Vagina (tissue), 2 donors: ENCODE measurements at places on chromosomes 6 and 20.

DNA sequence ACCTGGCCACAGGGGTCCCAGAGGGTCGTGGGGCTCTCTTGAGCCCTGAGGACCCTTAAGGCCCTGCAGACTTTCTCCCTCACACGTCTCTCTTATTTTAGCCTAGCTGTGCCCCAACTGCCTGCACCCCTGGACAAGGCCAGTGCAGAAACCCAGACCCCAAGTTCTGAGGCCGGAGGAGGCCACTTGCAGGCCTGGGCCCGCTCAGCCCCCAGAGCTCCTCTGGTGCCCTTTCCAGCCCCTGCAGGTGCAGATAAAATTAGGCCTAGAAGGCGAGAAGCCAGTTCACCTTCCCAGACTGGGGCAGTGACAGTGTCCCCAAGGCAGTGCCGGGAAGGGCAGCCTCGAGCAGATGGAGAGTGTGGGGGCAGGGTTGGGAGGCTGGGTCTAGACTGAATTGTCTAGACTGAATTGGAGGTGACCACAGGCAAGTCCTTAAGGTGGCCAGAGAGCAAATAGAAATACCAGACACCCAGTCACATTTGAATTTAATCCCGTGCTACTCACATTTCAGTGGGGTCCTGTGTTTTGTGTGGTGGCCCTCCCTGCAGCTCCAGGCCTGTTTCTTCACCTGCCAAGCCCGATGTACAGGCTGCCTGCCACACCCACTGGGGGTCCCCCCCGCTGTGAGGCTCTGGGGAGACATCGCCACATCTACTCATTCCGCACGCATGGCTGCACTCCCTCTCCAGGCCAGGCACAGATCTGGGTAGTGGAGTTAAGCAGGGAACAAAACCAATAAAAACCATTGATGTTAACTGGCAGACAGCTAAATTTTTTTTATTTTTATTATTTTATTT lies 8.6 kb upstream of the IP6K3 start:
- no peak for DNase-seq

- DNase-seq: no peak
Measured at GRCh38 chr6:107244082-107244741, 128.9 kb upstream of the BEND3 start.

GRCh38 chr6:21593412-21593926 lies at the start of gene SOX4:
TSS of gene SOX4 (plus strand) at chr6:21593751. CDS start at chr6:21594535, 784 bp downstream.
- no peak for DNase-seq

DNA sequence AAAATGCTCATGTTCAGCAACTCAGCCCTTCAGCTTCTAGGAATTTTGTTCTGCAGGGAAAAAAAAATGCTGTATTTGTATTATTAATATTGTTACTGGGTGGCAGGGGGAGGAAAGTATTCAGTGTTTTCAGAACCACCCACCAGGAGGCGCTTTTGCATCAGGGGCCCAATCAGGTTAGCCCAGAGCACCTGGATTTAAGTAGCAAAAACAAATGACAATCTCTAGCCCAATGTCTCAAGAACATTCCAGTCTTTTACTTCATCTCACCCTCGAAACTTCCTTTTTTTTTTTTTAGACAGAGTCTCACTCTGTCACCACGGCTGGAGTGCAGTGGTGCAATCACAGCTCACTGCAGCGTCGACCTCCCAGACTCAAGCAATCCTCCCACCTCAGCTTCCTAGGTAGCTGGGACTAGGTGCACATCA lies 635 bp upstream of the C20orf203 start:
- no peak for DNase-seq

DNA sequence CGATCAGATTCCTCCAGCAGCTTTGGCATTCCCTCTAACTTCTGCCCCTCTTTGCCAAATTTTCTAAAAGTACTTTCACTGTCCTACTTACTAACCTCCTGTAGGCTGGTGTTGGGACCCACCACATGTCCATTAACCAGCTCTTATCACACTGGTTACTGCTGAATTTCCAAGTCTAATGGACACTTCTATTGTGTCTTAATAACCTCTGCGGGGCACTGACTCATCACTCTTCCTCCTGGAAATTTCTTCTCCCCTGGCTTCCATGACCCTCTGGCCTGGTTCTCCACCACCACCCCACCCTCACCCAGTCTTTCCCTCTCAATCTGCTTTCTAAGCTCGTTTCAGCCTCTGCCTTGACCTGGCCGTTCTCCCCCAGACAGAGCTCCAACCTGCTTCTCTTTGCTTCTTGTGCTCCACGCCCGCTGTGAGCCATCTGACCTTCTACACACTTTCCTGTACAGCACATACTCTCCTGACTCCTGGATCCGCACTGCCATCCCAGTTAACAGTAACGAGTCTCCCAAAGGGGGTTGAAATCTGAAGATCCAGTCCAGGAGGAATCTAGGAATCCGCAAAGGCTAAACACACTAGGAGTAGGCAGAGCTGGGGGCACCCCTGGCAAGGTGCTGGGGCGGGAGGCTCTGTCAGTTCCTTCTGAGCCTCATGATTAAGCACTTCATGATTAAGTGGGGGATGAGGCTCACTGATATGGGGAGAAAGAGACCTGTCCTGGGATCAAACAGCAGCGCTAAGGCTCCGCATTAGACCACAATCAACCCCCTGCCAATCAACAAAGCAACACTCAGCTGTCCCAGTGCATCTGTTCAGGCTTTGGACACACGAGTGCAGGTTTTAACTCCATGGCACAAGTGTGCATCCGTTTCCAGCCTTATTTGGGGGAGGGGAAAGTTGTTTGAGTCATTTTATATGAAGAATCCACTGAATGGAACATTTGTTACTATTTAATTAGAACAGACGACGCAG lies 146.3 kb downstream of the LY86 start:
- DNase-seq: no peak

DNA sequence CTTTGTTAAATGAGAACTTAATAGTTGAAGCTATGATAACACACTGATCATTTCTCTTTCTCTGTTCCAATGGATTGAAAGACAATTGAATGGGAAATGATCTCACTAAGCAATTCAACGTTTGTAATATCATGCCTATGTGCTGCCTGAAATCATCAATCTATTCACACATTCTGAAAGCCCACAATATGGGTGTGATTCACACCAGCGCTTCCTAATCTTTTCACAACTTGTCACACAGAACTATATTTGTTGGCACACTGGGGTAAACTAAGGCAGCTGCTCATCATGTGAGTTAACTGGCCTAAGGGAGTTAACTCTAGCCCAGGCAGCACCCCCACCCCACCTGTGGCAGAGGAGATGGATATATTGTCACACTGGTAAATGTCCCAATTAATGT lies 37.1 kb upstream of the UTRN start:
- no peak for DNase-seq

DNA sequence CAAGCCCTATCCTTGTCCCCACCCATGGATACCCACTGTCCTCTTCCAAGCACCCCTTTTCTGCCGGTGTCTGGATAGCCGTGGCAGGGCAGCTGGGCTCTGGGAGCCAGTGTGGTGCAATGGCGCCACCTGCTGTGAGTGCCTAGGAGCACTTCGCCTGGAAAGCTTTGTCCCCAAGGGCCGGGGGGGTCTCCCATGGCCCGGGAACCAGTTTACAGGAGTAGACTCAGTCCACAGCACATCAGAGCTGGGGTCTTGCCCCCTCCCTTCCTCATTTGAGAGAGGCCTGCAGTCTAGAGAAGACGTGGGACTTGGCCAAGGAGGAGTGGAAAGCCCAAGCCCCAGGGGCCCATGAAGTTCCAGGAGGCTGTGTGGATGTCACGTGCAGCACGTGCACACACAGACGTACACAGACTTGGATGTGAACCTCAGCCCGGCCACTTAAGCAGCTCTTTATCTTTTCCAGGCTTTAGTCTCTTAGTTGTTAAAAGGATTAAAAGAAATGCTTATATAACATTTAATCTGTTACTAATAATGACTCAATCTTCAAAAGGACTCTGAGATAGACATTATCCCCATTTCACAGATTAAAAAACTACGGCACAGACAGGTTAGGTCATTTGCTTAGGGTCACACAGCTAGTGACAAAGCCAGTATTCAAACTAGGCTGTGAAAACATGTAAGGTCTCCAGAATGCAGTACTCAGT lies 40.9 kb upstream of the CDH22 start:
- DNase-seq: no peak

DNA sequence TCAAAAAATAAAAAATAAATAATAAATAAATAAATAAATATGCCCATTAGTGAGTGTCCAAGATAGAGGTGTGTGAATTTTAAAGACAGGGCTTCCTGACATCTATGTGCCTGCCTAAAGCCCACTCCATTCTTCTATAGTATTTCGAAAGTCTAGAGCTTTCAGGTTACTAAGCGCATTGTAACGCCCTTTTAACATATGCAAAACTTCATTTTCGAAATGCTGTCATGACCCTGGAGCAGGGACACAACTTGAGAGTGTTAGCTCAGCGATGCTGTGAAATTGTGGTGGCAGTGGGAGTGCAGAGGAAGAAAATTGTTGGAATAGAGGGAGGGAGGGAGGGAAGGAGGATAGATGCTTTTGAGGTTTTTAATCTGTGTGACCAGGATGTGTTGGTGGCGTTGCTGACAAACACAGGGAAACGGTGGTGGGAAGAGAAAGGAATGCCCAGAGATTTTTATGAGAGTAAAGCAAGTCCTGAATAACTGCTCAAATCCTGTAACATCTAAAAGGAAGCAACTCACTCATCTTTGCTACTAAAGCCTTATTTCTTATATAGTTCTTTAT lies 169.3 kb downstream of the ARID1B start:
- no peak for DNase-seq

GRCh38 chr6:5828296-5828695 lies 178.4 kb downstream of the NRN1 start:
- DNase-seq: no peak
